Hindlimb muscle (tissue), 1 donor: ENCODE measurements at places on chromosomes 1 and 21.
A peak's percentile ranks its signal among the peaks of the same experiment; 100 is the strongest.

DNA sequence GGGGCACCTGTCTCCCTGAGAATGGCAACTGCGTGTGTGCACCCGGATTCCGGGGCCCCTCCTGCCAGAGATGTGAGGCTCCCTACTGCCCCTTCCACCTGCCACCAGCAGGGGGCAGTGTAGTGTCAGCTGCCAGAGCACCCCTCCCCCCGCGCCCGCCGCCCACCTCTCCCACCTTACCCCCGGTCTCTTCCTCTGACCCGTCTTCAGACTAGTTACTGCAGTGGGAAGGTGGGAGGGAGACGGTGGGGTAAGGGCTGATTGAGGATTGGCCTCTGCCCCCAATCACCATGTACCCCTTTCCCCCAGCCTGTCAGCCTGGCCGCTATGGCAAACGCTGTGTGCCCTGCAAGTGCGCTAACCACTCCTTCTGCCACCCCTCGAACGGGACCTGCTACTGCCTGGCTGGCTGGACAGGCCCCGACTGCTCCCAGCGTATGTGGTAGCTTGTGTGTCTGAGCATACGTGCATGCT is 10.1 kb upstream of the LRRC71 start:
- DNase-seq: no peak

- no peak for DNase-seq
Measured at GRCh38 chr1:29901624-29902325, 665.5 kb downstream of the PTPRU start.

- no peak for DNase-seq
Measured at GRCh38 chr1:107865627-107866026, 99.4 kb downstream of the VAV3 start.

GRCh38 chr1:67647036-67647798 is 37.8 kb upstream of the GADD45A start:
- no peak for DNase-seq

DNA sequence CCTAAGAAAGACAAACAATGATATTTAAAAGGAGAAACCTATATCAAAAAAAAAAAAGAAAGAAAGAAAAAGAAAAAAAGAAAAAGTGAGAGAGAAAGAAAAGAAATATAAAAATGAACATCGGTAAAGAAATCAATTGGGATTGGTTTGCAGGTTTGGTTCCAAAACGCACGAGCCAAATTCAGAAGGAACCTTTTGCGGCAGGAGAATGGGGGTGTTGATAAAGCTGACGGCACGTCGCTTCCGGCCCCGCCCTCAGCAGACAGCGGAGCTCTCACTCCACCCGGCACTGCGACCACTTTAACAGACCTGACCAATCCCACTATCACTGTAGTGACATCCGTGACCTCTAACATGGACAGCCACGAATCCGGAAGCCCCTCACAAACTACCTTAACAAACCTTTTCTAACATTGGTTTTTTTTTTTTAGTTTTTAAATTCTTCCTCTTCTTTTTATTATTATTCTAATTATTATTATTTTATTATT is 11.7 kb downstream of the LHX9 start:
- DNase-seq: no peak

DNA sequence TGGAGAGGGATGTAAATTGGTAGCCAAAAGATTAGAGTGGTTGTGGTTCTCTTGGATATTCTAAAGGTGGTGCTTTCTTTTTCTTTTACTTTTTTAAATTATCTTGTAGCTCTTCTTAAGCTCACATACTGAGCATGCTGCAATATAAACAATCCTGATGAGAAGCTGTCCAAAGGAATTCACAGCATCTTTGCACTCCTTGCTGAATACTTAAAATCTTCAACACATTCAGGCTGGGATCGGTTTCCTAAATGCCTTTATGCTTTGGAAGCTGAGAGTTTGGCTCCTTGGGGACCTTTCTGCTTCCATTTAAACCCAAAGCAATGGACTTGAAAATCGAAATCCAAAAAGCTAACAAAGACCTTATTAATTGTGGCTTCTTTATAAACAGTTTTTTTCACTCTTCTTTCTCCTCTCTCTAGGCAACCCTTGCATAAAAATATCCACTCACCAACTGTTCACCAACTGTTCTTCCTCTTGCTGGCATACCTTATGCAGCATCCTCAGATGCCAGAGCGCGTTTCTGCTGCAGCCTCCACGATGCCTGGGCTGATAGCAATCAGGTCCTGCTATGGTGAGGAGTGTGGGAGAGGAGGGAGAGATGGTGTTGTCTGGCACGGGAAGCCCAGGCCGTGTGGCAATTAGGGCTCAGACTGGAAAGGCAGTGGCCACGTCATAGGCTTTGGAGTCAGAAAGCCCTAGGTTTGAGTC is 535.8 kb upstream of the DAB1 start:
- DNase-seq: no peak

- DNase-seq: no peak
Measured at GRCh38 chr1:1208713-1209433, 2.5 kb upstream of the TNFRSF18 start.

DNA sequence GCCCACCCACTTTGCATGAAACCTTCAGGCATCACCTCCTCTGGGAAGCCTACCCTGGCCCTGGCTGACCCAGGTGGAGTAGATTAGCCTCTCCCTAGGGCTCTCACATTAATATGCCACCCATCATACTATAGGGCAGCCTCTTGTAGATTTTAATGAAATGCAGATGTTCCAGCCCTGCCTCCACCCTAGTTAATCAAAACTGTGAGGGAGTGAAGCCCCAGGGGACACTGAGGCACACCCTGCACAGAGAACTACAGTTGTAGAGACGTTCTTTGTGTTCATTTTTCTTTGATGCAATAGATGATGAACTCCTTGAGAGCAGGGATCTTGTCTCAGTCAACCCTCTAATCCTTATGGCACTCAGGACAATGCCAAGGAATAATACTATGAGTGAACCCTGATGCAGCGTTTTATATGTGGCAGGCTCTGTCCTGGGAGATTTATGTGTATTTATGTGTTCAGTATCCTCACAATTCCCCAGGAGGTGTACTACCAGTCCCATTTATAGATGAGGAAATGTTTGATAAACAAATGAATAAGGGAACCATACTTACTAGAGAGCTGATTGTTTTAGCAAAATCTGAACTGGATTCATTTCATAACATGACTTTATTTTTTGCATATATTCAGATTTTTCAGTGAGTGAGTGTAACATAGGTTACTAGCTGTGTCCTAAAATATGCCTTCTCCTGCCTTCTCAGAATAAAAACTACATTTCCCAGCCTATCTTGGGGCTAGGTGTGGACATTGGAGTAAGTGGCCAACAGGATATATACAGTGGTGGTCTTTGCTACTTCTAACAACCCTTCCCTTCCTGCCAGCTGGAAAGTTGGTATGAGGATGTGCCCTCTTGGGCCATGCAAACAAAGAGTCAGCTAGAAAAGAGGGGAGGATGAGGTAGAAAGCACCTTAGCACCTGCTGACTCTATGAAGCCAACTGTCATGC is 23.5 kb upstream of the PRELP start:
- no peak for DNase-seq

DNA sequence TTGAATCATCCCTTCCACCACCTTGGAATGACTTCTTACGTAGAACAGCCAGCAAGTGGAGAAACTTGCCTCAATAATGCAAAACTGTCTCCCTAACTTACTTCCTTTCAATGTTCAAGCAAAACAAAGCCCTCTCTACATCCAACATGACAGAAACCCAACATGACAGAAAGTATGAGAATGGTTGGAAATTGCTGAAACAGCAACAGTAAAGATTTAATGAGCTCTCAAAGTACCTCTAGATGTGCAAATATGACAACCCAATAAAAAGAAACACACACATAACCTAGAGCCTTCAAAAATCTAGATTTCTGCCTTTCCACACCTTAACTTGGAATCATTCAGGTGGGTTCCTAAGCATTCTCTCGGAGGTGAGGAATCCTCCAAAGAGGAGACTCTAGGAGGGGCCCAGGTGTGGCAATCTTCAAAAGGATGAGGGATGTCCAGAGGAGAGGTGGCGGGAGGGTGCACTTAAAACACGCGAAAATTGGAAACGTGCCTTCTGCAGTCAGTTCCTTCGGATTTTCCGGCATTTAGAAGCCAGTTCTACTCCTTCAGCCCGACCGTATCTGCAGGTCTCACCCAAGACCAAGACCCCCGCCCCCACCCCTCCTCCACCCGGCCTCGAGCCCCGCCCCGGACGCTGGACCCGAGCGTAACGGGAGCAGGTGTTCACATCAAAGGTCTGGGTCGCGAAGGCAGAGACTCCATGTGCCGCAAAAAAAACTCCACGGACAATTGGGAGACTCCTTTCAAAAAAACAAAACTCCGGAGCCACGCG is 996 bp upstream of the MGST3 start:
- DNase-seq: peak; percentile 6

DNA sequence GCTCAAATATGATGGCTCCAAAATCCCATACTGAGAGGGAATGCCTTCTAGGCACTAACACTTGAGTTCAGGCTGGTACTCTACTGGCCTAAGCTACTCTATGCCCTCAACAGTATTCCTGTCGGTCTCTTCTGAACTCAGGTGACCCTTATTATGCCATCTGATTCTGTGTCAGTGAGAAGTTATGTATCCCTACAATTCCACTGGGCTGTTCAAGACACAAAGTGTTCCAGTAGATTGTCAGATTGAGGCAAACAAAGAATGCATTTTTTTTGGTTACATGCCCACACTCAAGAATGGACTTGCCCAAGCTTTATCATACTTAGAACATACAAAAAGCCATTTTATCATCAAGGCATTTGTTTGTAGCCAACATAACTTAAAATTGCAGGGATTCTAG is 553.8 kb upstream of the PRMT6 start:
- DNase-seq: no peak

DNA sequence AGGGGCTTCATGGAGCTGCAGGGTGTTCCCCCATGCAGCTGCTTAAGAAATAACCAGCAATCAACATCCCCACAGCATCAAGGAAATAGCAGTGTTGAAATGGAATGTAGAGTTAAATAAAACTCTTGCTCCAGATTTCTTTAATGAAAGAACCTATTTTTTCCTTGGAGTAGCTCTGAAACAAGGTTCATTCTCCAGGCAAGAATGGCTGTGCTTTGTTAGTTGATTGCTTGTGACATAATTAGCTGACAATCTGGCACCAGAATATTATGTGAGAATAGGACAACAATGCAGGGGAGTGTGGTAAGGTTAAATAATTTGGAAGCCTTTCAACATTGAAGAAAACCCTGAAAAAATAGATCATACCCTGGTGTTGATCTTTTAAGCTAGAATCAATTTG is 254.2 kb upstream of the RRP15 start:
- no peak for DNase-seq

- DNase-seq: no peak
Measured at GRCh38 chr1:201104141-201104540, 8.1 kb downstream of the CACNA1S start.

GRCh38 chr1:69535490-69535889 is 32.2 kb upstream of the LRRC7 start:
- DNase-seq: no peak

DNA sequence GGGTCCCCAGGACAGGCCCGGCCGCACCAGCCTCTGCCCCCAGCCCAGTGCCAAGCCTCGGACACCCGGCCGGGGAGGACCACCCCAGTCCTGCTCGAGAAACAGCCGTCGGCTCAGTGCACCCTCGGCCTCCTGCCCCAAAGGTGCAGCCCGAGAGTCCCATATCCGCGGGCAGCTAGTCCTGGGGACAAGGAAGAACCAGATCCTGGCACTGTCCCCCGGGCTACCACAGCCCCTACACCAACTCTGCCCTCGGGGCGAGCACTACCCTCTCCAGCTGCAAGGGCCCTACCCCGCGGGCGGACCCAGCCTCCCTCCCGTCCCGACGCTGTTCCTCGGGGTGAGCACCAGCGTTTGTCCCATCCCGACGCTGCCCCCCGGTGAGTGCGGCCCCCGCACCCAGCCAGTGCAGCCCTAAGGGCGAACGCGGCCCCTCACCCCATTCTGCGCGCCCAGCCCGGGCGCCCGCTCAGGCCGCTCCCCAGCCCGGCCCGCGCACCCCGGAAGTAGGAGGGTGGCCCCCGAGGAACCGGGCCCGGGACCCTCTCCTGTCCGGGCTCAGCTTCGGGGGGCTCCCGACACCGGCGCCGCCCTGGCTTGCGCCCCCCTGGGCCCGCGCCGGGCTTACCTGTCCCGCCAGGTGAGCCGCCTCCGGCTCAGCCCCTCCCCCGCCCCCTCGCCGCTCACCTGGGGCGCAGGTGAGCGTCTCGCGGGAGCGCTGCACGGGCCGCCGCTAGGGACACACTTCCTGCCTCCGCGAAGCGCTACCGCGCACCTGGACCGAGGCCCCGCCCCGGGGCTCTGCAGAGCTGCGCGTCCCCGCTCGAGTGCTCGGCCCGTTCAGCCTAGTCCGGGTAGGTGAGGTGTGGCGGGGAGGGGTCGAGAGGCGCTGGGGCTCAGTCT is at the start of gene KDF1:
Gene KDF1 (minus strand): TSS at position 747 of the 903 bp plus-strand sequence. CDS start 8,088 bp downstream, outside the sequence.
- DNase-seq: no peak

GRCh38 chr1:86970938-86971337 is 56.5 kb downstream of the HS2ST1 start:
- no peak for DNase-seq

DNA sequence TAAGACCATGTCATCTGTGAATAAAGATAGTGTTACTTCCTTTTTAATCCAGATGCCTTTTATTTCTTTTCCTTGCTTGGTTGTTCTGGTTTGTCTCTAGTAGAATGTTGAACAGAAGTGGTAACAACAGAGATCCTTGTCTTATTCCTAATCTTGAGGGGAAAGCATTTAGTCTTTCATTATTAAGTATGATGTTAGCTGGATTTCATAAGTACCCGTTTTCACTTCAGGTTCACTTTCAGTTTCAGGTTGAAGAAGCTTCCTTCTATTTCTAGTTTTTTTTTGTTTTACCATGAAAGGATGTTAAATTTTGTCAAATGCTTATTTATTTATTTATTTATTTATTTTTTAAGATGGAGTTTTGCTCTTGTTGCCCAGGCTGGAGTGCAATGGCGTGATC is 22.3 kb upstream of the AGPAT3 start:
- no peak for DNase-seq

DNA sequence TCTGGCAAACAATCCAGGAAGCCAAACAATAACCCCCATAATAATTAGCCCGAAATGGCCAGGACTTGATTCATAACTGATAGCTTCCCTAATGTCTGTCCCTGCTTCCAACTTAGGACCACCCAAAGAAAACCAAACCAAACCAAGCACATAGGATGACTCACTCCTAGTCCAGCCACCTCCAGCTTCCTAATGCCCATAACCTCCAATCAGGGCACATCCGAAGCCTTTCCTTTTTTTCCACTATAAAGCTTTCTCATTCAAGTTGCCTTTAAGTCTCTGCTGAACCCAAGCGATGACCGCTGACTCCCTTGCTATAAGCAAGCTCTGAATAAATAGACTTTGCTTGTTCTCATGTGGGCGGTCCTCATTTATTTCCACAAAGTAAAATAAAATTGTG is 40.4 kb downstream of the PCNX2 start:
- DNase-seq: no peak

DNA sequence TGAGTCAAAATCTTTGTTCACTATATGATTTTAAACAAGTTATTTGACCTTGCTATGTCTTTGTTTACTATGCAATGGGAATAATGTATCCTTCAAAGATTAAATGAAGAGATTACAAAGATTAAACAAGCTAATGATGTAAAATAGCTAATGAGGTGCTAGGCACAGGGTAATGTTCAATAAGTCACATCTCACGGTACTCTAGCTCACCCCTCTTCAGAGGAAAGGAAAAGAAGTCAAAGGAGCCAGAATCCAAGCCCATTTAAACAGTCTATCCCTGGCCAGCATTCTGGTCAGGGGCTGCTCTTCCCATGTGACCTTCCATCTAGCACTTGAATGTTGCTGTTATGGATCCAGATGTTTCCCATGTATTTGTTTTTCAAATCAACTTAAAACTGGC is 412.4 kb upstream of the CAMK1G start:
- DNase-seq: no peak
